AG09319 (cell line): ENCODE measurements at places on chromosomes 16 and 17.

- DNase-seq, result no peak
Observed at GRCh38 chr16:52562770-52563169, 15.8 kb upstream of the TOX3 start.

DNA sequence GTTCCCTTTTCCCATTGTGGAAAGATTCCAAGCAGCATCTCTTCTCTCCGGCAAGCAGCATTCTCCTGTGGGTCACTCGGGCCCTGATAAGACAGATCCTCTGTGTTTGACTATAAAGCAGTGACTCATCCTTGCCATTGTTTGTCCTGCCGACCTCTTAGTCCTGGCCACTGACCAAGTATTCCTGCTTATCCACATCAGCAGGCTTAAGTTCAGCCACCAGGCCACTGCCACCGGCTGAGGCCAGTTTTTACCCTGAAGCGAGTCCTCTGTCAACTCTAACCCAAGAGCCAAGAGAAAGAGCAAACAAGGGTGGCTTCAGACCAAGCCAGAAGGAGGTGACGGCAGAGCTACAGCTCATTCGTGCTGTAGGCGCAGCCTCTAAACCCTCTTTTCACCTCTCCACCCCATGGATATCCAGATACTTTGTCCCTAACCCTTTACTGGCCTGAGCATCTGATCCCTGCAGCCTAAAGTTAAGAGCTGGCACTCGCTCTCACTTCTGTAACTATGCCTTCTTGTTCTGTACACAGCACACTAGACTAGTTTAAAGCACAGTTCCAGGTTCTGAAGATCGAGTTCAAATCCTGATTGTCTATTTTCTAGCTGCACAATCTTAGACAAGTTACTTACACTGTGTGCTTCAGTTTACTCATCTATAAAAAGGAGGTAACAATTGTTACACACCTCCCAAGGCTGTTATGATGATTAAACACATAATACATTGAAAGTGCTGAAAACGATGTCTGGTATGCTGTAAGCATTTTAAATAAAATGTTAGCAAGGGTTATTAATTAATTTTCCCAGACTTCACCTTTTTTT lies 31.0 kb downstream of the SOX9 start:
- no peak for DNase-seq

DNA sequence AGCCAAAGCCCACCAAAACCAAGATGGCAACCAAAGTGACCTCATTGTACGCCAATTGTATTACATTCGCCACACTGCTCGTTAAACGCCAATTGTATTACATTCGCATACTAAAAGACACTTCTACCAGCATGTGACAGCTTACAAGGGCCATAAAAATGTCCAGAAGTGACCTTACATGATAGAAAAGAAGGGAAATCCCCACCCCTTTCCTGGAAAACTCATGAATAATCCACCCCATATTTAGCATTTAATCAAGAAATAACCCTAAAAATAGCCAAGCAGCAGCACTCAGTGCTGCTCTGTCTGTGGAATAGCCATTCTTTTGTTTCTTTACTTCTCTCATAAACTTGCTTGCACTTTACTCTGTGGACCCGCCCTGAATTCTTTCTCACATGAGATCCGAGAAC lies 25.7 kb downstream of the PSMD7 start:
- no peak for DNase-seq

GRCh38 chr17:81482673-81483072 lies 29.9 kb downstream of the ACTG1 start:
- DNase-seq, result no peak

- no peak for DNase-seq
Observed at GRCh38 chr17:1860978-1861377, 31.2 kb downstream of the RPA1 start.

- DNase-seq, result peak; percentile 61
Observed at GRCh38 chr16:1997494-1998359, 8.0 kb downstream of the SYNGR3 start.

- DNase-seq, result no peak
Observed at GRCh38 chr17:49753959-49754391, 10.0 kb downstream of the FAM117A start.

DNA sequence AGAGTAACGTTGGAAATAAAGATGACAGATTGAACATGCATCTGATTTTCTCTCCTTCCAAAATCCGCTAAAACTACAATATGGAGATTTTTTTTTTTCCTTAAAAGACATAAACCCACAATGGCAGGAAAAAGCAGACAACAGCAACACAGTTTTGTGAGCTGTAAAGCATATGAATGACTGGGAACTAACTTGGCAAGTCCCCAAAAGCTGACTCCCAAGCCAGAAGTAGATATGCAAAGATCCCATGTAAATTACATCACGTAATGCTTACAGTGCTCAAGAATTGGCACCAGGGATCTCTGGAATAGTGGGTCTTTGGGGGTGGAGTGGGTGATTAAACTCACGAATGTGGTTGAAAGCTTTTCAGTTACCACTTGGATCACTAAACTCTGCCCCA lies 106.6 kb downstream of the ELAC2 start:
- no peak for DNase-seq

GRCh38 chr17:17062866-17063265 lies 20.6 kb downstream of the MPRIP start:
- DNase-seq, result no peak

GRCh38 chr17:66713533-66714042 lies 121.3 kb upstream of the CACNG5 start:
- no peak for DNase-seq

GRCh38 chr17:39237586-39237985 lies 11.8 kb upstream of the STAC2 start:
- DNase-seq, result no peak
